ENCODE measurements at places on chromosomes 12 and 14.

GRCh38 chr12:52413202-52413601, 7.1 kb upstream of the KRT82 start:
- no peak for DNase-seq

DNA sequence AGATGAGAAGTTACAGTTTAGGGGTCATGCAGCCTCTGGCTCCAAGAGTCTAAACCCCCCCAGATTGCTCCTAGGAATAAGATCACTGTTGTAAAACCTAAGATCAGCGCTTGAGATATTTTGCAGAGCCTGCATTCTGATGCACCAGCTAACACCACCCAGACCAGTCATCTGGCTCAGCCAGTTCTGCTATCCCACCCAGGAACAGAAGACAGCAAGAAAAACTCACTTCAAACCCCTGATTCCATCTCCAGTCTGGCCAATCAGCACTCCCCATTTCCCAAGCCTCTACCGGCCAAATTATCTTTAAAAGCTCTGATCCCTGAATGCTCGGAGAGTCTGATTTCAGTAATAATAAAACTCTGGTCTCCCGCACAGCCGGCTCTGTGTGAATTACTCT, 158.6 kb downstream of the ZNF664 start:
- DNase-seq, result no peak

DNA sequence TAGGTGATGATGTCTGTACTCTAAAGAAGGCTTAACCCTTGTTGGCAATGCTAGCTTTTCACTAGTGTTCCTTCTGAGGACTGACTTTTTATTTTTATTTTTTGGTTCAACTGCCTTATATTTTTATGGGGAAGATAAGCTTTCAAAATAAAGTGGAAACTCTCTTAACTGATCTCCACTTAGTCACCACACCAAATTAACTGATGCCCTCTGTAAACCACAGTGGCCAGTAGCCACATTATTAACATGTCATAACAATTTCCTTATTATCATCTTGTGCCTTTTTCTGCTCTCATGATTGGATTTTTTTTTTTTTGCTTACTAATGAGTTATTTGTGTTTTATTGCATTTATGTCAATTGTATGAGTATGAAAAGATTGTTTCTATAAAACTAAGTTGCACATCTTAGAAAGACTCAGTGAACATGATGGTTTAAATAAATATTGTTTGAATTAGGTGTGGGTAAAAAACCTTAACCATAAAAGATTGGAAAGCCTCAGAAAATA, 56.9 kb downstream of the SCFD1 start:
- DNase-seq, result no peak

DNA sequence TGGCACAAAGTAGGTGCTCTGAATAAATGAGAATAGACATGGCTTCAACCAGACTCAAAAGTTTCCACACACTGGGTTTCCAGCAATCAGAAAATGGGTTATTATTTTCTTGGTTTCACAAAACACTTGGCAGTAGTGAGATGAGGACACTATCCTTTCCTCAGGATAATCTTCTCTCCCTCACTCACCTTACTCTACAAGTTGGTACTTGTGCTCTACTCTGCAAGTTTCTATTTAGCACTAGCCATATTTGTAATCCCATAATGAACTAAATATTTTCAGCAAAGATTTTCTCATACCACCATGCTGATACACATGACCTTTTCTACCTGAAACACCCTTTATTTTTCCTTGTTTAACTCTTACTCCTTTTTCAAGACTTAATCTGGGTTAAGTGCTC, 137.7 kb downstream of the FOXA1 start:
- DNase-seq, result no peak

- DNase-seq, result no peak
These were observed 18.7 kb upstream of the FBXO21 start for GRCh38 chr12:117208811-117209455.

DNA sequence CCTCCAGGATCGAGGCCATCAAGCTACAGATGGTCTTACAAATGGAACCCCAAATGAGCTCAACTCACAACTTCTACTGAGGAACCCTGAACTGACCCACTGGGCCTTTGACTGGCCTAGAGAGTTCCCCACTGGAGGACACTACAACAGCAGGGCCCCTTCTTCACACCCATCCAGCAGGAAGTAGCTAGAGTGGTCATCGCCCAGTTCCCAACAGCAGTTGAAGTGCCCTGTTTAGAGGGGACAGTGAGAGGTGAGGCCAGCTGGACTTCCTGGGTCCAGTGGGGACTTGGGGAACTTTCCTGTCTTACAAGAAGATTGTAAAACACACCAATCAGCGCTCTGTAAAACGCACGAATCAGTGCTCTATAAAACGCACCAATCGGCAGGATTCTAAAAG, 247.9 kb upstream of the BTG1 start:
- no peak for DNase-seq

Data from Panc1 (cell line).